ENCODE measurements at places on chromosomes 11 and 22. TPM values are rescaled to one million over a fixed set of nuclear protein-coding genes. Genes with fewer than 3 reads are reported as not detected.

GRCh38 chr22:35681454-35682052 lies 33.3 kb downstream of the APOL6 start:
- no peaks in the 10 kb centered on the region for H3K27me3 ChIP-seq
- H3K4me3 ChIP-seq = no peak overlapping the region
- H3K27ac ChIP-seq = no peak overlapping the region
- no peaks in the 10 kb centered on the region for H3K4me1 ChIP-seq

Gene OR52E6
- polyA plus RNA-seq = not detected

Gene ANKK1
- polyA plus RNA-seq = not detected

DNA sequence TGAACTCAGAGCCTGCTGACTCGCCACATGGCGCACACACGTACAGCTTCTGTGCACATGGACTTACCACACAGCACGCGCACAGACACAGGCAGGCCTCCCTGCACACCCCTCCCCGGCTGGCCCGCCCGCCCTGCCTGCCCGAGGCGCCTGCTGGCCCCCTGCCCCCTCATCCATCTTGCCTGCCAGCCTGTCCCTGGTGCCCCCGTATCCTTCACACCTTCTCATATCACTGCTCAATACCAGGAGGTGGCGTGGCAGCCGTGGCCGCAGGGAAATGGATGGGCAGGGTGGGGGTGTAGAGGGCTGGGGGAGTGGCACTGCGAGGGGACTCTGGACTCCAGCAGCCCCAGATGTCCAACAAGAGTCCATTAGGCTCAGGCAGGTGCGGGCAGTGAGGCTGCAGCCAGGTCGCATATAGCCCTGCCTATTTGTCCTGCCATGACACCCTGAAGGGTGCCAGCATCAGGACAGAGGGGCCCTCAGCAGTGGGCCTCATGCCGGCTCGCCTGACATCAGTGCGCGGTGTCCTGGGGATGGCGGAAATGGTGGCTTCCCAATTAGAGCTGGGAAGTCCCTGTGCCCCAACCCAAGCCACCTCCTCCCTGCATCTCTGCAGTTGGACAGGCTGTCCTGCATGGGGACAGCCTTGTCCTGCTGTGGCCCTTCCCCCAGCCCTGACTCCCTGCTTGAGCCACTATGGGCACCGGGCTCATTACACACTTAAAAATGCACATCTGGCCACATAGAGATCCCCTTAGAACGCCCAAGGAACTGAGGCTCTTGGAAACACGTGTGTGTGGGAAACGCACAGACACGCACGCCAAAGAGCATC lies 2.0 kb upstream of the TBX10 start:
- DNase-seq = no peak
- no peak overlapping the region for H3K27ac ChIP-seq

Gene C11orf87
- polyA plus RNA-seq = not detected

Gene BCO2
- polyA plus RNA-seq = 0.20 TPM

Gene UPK3A
- 19.0 TPM for polyA plus RNA-seq

DNA sequence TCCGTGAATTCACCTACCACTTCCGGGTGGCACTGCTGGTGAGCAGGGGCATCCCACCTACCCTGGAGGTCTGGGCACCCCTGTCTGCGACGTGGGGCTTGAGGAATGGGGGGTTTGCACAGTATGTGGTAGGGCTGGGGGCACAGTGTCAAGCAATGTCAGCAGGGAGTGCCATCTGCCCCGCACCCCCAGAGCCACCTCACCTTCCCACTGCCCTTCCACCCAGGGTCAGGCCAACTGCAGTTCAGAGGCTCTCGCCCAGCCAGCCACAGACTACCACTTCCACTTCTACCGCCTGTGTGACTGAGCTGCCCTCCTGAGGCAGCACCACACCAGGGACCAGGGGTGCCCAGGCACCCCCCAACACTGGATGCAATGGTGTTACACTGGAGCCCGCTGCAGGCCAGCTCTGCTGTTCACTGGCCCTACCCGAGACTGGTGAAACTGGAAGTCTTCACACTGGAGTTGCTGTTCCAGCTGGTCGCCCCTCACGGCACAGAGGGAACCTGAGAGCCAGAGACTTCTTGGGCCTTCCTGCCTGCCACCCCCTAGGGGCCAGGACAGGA lies 6.5 kb downstream of the TMEM258 start:
- no peaks in the 10 kb centered on the region for H3K27me3 ChIP-seq
- no peak for DNase-seq
- H3K27ac ChIP-seq = no peak overlapping the region
- H3K36me3 ChIP-seq = peaks cover 52% of the 10 kb centered on the region

Gene OR5A1
- polyA plus RNA-seq = not detected

- H3K36me3 ChIP-seq = no peaks in the 10 kb centered on the region
- no peaks in the 10 kb centered on the region for H3K4me1 ChIP-seq
Observed at GRCh38 chr11:71139516-71140205, 112.7 kb downstream of the SHANK2 start.

DNA sequence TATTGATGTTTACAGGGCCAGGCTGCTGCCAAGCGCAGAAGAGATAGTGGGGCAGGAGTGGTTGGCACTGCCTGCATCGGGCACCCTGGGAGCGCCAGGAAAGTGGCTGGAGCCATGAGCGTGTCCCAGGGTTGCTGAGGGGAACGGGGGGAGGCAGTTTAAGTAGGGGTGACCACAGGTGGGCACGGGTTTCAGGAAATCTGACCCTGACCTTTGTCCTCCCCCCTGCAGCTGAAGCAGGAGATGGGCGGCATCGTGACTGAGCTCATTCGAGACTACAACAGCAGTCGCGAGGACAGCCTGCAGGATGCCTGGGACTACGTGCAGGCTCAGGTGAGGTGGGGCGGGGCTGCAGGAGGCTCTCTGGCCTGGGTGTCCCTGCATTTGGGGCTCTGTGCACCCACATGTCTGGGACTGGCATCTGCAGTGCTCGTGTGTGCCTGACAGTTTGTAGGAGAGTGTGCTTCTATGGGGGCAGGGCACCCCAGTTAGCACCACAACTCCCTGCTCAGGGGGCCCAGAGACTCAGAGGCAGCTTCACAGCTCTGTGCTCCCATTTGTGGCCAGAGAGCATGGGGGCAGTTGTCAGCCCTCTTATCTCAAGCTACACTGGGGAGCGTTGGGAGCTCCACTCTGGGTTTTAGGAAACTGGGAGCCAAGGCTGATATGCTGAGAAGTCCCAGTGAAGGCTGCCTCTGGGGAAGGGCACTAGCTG lies 49.7 kb downstream of the CD82 start:
- H3K36me3 ChIP-seq = peaks cover 13% of the 10 kb centered on the region
- no peak overlapping the region for H3K27ac ChIP-seq
- DNase-seq = no peak
- peaks cover 4% of the 10 kb centered on the region for H3K4me1 ChIP-seq
- H3K4me3 ChIP-seq = no peak overlapping the region

Gene SYT13
- polyA plus RNA-seq = not detected

- H3K4me1 ChIP-seq = peaks cover 29% of the 10 kb centered on the region
- no peaks in the 10 kb centered on the region for H3K27me3 ChIP-seq
- H3K36me3 ChIP-seq = no peaks in the 10 kb centered on the region
- H3K4me3 ChIP-seq = no peak overlapping the region
Observed at GRCh38 chr11:57354699-57355098, 16.5 kb downstream of the P2RX3 start.

Gene AIFM3
- 2.1 TPM for polyA plus RNA-seq

- peaks cover 8% of the 10 kb centered on the region for H3K4me1 ChIP-seq
- H3K27me3 ChIP-seq = no peaks in the 10 kb centered on the region
- H3K36me3 ChIP-seq = no peaks in the 10 kb centered on the region
- no peak for DNase-seq
- H3K27ac ChIP-seq = no peak overlapping the region
Observed at GRCh38 chr22:31935961-31936635, 8.2 kb upstream of the YWHAH start.

Measured in CD14-positive monocyte (primary cell).